ENCODE measurements at places on chromosomes 2 and 18.
A peak's percentile ranks its signal among the peaks of the same experiment; 100 is the strongest.

- no peak for DNase-seq
Measured at GRCh38 chr2:193482557-193482956, 1287.8 kb upstream of the TMEFF2 start.

DNA sequence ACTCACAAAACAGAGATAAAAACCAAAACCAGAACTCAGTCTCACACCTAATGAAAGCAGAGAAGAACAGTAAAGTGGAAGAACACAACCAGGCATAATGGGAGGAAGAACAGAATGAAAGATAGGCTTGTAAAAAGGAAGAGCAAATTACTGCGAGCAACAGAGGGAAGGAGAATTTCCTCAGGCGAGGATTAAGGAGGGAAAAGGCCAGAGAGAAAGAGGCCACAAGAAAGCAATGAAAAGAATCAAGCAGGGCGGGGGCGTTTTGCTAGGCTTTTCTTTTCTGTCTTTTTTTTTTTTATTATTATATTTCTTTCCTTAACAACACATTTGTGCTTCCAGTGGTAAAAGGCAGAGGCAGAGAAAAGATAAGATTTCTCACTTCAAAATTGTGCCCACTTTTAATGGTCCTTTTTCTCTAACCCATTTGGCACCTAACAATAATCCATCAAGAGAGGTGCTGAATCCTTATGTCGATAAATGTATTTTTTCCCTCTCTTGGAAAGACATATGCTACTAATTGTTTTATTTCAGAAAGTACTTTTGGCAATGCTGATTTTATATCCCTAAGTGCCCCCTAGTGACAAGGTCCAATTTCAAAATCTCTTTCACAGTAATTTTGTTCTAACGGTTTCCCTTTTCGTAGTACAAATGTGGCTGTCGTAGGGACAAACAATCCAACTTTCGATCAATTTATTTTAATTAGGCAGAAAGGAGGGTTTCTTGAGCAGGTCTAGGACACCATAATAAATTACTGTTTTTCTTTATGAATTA is 138.7 kb upstream of the AQP4 start:
- peak; percentile 33 for DNase-seq

DNA sequence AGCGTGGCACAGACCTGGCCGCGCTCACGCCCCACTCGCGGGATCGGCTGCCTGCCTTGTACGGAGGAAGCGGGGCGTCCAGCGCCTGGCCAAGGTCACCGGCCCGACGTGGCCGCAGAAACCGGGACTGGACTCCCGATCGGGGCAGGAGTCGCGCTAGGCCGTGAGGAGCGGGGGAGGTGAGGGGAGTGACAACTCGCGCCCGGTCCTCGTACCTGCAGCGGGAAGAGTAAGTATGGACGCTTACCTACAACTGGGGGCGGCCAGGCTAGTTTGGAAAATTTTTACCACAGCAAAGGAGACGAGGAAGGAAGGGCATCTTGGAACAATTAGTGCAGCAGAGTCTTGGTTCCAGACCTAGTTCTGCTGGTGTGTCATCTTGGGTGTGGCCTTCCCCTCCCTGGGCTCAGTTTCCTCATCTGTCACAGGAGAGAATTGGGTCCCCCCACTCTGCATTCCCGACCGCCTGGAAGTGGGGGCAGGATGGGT is 693 bp downstream of the UBE2F start:
- DNase-seq: no peak

DNA sequence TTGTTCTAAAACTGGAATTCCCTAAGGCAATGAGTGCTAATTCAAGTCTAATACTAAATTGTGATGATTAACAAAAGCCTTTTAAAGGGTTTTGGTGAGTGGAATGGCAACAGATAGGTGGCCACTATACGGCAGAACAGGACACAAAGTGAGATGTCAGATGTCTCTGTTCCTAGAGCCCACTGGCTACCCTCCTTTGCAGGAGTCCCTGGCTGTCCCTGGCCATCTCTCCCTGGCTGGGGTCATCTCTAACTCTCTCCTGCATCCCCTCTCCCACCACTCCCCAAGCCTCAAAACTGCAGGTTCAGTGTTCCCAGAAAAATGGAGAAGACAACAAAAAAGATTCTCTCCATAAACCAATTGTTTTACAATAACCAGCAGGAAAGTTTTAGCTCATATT is 79.2 kb downstream of the MDH1 start:
- no peak for DNase-seq

- DNase-seq: no peak
Measured at GRCh38 chr2:176583607-176584006, 314.4 kb downstream of the MTX2 start.

GRCh38 chr2:15736396-15737180 is 144.9 kb downstream of the DDX1 start:
- no peak for DNase-seq

GRCh38 chr2:42044939-42045338 is 2.9 kb upstream of the PKDCC start:
- no peak for DNase-seq

DNA sequence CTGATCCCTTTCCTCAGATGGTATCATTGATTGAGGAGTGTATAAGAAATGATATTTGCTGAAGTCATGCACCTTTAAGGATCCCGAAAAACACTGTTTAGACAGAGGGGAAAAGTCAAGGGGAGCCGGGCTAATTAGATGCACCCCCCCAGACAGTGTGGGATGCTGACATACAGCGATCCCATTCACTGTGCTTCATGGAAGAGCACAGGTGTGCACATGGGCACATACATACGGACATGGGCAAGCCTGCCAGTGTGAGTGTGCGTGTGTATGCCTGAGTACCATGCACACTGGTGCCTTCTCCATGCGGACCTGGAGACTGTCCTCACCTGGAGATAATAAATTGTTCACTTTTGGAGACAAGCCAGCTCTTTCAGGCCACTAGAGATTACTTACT is 22.6 kb downstream of the MEIS1 start:
- peak; percentile 75 for DNase-seq

DNA sequence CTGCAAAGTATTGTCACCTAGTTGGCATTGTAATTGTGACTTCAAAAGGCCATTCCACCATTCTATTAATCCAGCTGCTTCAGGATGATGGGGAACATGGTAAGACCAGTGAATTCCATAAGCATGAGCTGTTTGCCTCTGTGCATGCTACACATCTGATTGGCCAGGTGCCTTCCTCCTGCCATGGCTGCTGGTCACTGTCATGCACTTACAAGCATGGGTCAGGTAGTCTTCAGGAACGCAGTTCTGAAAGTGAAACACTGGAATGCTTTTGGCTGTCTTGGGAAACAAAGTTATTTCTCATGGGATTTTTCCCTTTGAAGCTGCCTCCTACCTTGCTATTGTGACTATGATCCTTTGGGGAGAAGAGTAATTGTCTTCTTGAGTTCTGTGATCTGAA is 267.6 kb downstream of the GBX2 start:
- DNase-seq: no peak

- no peak for DNase-seq
Measured at GRCh38 chr2:61074100-61074499, 8.4 kb downstream of the SANBR start.

- no peak for DNase-seq
Measured at GRCh38 chr2:54897420-54898310, 152.6 kb downstream of the RTN4 start.

GRCh38 chr2:66667301-66667700 is 232.4 kb downstream of the MEIS1 start:
- no peak for DNase-seq

- DNase-seq: no peak
Measured at GRCh38 chr2:76958749-76959148, 563.4 kb downstream of the LRRTM4 start.

DNA sequence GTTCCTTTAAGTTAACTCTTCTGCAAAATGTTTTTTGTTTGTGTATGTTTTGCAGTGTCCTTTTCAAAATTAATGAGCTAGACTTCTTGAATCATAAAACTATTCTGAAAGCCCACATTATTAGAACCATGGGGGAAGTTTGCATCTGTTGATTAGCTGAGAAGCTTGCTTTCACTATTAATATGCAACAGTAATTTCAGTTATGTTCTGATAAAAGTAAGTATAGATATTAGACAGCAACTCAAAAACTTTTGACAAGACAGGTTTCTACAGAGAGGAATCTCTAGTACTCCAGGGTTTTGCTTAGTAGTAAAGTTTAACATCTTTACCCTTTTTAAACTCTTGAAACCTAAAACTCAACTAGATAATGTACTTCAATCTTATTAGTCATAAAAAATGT is 147.8 kb downstream of the UBE2E3 start:
- no peak for DNase-seq

DNA sequence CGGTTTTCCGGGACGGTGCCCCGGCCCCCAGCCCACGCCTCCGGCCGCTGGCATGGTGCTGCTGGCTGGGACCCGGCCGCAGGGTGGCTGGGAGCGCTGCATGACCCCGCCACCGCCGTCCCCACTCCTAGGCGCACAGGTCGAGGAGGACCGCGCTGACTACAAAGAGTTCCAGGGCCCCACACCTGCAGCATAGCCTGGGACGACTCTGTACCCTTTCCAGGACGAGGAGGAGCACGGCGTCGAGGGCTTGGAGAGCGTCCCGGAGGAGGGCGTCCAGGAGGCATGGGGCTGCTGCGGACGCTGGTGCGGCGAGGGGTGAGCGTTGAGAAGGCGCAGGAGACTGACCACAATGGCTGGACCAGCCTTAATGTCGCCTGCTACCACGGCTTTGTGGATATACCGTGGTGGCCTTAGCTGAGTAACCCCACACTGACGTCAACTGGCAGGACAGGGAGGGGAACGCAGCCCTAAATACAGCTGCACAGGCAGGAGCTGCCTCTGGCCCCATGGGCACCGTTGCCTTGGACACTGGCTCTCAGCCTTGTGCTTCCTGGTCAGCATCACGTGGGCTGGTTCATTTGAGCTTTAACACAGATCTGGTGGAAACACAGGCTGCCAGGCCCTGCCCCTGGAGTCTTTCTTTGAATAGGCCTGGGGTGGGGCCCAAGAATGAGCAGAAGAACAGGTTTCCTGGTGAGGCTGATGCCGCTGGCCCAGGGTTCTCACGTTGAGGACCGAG is 40.9 kb upstream of the TRIM43B start:
- DNase-seq: peak; percentile 75

DNA sequence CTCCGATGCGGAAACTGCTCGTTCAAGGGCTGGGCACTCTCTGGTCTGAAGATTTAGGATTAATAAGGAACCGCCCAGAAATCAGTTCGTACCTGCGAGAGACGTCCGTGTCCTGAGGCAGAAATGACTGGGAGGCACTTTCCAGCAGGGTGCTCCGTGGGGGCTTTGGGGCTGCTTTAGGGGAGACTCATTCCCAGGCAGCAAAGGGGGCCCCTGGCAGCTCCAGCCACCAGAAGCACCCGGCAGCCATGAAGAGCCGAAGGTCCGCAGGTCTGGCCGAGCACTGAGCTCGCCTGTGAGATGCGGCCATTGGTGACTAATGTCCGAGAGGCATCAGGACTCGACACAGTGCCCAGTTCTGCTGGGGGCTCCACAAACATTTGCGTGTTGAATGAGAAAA is 20.9 kb downstream of the KCNG2 start:
- DNase-seq: no peak

DNA sequence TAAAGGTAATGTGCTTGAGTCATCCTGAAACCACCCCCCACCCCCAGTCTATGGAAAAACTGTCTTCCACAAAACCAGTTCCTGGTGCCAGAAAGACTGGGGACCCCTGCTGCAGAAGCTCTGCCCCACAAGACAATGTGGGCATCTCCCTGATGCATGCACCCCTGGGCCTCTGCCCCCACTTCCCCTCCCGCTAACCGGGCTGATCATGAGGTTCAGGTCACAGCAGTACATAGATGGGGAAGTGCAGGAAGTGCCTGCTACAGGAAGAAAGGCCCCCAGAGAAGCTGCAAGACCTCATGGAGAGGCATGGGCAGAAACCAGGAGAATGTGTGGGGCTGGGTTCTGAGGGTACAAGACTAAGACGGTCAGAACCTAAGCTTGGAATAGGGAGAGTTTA is 243.4 kb upstream of the ID2 start:
- no peak for DNase-seq

- peak; percentile 18 for DNase-seq
Measured at GRCh38 chr2:43950383-43951008, 45.3 kb downstream of the LRPPRC start.

GRCh38 chr2:101815154-101815553 is 117.6 kb downstream of the MAP4K4 start:
- no peak for DNase-seq

DNA sequence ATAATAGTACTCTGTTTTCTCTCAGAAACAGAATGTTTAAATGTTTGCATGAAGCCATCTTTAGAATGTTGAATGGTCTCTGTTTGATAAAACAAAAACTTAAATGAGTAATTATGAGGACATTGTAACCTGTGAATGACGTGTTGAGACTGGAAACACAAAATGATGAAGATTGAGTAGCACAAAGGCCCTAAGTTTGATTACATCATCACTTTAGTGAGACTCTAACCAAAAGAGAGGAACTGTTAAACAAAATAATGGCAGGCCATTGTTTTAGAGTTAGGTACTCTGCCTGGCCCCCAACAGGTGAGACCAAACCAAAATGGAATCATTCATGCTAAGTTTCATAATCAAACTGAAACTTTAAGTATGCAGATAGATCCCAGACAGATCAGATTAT is 1561.7 kb upstream of the SLC39A10 start:
- no peak for DNase-seq

DNA sequence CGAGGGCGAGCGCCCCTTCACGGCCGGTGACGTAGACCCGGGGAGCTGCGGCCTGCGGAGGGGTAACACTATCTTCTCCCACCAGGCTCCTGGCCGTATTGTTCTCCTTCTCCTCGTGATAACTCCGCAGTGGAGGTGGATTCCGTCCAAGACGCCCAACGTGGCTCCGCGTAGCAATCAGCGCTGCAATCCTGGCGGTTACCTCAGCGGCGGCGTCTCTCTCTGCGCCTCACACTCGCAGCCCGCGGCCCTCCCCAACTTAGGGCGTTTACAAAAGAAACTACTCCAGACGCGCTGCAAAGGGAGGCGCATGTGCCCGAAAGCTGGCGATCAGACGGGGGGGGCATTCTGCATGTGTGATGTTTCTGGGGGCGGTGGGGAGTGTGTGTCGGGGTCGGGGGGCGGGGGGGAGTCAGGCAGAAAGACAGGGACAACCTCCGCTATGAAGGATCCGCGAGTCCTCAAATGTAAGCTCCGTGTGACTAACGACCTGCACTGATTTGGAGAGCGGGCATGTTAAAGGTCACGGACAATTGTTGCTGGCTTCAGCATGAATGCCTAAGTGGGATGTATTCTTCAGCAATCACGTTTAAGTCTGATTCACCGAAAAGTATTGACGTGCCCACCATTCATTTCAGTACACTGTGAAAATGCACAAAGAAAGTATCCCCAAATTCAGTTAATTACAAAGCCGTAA is 1.3 kb upstream of the ZNF516 start:
- no peak for DNase-seq

Measured in COR-L47 (cell line).